Stimulated activated naive B cell treated with anti-CD40 and anti-IgM and Interleukin-4, amounts not matched to agents 10 μg/mL and 1 μg/mL and 100 μg/mL, for 72 hours (primary cell): ENCODE measurements at places on chromosomes 1 and 21.
A peak's percentile ranks its signal among the peaks of the same experiment; 100 is the strongest.

DNA sequence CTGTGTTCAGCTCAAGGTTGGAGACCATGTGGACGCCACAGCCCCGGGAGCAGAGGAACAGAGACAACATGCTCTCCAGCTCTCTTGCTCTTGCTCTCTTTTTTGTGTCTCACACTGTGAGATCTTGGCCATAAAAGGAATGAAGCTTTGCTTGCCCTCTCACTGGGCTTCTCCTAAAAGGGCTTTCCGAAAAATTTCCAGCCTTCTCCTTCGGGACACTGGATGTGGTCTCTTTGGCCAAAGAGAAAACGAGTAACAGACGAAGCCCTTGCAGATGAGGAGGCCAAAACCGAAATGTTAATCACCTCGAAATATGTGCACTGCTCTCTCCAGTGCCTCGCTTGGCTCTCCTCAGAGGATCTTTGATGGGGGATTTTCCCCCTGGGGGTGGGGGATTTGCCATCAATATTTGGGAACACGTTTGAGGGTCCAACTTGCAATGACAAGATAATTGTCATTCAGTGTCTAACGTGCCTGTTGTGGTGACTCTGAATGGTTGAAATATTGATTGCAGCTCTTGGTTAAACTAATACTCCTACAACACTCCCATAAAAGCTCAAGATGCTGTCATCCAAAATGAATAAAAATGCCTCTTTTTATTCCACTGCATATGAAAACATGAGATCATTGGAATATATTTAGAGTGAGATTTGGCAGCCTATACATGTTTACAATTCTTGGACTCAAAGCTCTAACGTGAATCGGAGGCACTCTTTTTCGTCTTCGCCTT is 68.6 kb upstream of the ANGPTL1 start:
- DNase-seq, result no peak

- no peak for DNase-seq
Observed at GRCh38 chr1:5632224-5632623, 360.0 kb downstream of the NPHP4 start.

DNA sequence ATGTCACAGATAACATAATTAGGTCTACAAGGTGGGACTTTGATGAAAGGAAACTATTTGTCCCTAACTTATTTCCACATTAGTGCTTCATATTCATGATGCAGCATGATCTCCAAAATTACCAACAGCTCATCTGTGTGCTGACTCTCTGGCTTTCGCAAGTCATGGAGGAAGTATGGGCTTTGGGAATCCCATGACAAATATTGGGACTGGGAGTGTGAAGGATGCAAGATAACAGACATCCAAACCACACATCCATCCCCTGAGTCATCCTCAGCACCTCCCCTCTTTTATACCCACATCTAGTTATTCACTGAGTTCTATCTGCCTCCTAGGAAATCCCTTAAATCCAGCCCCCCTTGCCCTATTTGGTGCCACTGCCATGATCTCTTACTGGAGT is 102.8 kb upstream of the COL24A1 start:
- DNase-seq, result no peak

- no peak for DNase-seq
Observed at GRCh38 chr1:169495916-169496315, 10.2 kb upstream of the SLC19A2 start.

GRCh38 chr1:30795026-30795425 is 37.5 kb upstream of the LAPTM5 start:
- DNase-seq, result no peak

- DNase-seq, result no peak
Observed at GRCh38 chr1:223716302-223716862, 4.0 kb downstream of the CAPN2 start.

- no peak for DNase-seq
Observed at GRCh38 chr1:21331752-21332478, 41.7 kb upstream of the ECE1 start.

DNA sequence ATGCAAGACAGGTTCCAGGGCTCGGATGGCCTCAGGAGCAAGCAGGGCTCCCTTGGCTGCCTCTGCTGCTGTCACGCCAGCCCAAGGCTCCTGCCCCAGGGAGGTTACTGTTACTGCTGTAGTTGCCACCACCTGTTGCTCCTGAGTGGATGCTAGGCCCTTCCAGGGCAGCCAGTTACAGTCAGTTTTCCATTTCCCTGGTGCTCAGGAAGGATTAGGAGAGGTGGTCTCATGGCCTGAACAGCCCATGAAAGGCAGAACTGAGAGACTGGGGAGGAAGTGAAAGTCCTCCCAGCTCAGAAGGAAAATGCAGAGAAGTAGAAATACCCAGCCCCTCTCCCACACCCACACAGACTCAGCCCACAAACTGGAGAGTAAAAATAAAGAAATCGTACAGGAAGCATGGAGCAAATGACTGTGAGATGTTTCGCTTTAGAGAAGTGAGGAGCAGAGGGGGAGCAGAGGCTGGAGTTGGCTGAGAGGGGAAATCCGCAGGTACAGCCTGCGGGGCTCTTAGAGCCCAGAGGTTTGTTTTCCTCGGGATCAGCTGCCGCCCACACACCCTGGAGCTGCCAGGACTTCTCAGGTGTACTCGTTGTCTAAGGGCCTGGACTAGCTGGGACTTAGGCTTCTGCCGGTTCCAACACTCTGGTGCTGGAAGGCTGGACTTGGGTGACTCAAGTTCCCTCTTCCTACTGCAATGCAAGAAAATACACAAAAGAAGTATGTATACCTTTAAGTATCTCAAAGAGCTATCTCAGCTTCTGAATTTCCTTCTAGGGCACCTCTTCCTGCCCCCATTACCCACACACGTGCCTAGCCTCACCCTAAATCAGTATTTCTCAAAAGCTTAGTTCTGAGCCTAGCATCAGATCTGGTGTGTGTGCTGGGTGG is 2.3 kb downstream of the IL6R start:
- DNase-seq, result peak; percentile 73

DNA sequence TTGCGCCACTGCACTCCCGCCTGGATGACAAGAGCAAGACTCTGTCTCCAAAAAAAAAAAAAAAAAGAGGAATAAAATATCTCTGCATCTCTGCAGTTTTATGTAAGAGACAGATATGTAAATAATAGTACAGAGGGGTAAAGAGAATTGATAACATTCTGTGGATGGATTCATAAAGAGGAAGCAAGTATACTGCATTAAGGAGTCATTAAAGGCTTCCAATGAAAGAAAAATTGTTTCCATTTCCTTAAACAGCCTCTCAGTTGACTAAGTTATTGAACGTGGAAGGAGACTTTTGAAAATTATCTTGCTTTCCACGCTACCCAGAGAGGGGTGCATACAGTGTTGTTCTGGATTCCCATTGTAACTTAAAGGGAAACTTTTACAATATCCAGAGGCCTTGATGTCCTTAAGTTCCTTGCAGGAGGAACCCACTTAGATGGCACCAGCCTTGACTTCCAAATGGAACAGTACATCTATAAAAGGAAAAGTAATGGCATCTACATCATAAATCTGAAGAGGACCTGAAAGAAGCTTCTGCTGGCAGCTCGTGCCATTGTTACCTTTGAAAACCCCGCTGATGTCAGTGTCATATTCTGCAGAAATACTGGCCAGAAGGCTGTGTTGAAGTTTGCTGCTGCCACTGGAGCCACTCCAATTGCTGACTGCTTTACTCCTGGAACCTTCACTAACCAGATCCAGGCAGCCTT is 13.8 kb downstream of the CEP350 start:
- no peak for DNase-seq

- DNase-seq, result peak; percentile 52
Observed at GRCh38 chr1:202315576-202316168, 26.1 kb downstream of the UBE2T start.

- no peak for DNase-seq
Observed at GRCh38 chr1:200670242-200671118, 773 bp upstream of the DDX59 start.

- DNase-seq, result no peak
Observed at GRCh38 chr1:159282118-159282517, 20.0 kb upstream of the FCER1A start.

GRCh38 chr1:116175611-116176010 is 64.4 kb downstream of the MAB21L3 start:
- no peak for DNase-seq

DNA sequence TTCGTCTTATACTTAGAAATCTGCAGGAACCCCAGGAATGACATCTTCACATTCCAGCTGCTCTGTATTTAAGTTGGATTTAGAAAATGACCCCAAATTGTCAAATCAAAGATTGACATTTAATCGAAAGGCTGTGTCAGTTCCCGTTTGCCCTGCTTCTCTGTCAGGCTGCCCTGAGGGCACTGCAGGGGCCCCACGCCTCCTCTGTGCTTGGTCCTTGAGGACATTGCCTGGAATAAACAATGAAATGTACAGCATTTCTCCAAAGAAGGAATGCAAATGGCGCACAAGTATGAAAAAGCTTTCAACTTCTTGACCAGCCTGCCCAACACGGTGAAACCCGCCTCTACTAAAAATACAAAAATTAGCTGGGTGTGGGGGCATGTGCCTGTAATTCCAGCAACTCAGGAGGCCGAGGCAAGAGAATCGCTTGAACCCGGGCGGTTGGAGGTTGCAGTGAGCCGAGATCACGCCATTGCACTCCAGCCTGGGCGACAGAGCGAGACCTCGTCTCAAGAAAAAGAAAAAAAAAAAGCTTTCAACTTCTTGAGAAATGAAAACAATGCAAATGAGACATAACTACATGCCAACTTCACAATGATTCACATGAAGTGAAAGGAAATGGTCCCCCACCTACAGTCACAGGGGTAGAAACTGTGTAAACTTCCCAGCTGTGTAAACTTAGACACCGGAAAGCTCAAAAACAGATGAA is 3.0 kb downstream of the TMPRSS3 start:
- DNase-seq, result peak; percentile 40

DNA sequence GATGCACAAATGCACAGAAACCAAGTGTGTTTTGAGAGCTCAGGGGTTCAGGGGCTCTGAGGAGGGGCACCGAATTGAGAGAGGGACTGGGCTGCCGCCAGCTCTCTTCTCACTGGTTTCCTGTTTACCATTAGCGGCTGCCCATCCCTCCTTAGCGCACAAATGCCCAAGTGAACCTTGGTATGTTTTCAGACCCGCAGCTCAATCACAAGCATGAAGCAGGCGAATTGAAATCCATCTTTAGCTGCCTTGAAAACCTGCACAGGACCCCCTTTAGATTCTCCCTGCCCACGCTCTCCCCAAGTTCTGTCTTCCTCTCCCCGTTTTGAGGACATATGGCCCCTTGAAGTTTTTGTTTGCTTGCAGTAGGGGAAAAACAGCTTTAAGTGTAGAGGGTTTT is 61.1 kb upstream of the ACOT11 start:
- no peak for DNase-seq

- DNase-seq, result no peak
Observed at GRCh38 chr1:29519108-29519787, 282.9 kb downstream of the PTPRU start.

DNA sequence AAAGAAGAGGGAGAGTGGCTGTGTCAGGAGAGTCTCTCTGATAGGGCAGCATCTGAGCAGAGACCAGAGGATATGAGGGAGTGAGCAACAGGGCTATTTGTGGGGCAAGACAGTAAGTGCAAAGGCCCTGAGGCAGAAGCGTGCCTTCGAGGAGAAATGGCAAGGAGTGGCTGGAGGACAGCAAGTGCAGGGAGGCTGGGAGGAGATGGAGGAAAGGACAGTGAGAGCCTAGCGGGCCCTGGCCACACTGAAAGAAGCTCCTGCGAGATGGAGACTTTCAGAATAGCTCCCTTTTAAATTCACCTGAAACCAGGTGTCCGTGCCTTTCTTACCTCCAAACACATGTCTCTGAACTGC is 25.2 kb downstream of the EXOC8 start:
- DNase-seq, result no peak

- DNase-seq, result no peak
Observed at GRCh38 chr1:100299521-100300222, 33.7 kb downstream of the RTCA start.

- DNase-seq, result no peak
Observed at GRCh38 chr1:212721388-212722247, 22.0 kb upstream of the BATF3 start.

- no peak for DNase-seq
Observed at GRCh38 chr1:4044967-4045366, 144.9 kb upstream of the C1orf174 start.

- no peak for DNase-seq
Observed at GRCh38 chr1:15139654-15140350, 13.7 kb upstream of the TMEM51 start.

DNA sequence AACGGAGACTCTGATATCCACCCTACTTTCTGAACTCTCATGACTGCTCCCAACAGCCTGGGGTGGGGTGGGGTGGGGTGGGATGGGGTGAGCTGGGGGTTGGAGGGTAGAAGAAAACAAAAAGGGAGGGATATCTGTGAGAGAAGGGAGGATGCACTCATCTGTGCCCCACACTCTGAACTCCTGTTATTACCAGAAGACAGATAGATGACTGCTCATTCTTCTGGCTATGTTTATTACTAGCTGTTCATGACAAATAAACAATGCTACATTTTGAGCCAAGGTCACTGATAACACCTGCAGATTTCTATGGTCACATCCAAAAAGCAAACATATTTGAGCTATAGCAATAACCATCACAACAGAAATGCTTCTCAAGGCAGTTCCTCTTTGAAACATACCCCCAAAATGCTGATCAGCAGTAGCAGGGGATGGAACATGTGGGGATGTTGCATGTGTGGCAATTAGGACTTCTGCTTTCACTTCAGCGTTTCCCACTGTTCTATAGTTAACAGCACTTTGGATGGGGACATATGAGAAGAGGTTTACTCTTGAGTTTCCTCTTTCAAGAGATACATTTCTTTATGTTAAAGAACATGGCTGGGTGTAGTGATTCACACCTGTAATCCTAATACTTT is 43.3 kb downstream of the GPR3 start:
- DNase-seq, result peak; percentile 40

GRCh38 chr1:242086093-242086492 is 87.2 kb upstream of the MAP1LC3C start:
- DNase-seq, result no peak

DNA sequence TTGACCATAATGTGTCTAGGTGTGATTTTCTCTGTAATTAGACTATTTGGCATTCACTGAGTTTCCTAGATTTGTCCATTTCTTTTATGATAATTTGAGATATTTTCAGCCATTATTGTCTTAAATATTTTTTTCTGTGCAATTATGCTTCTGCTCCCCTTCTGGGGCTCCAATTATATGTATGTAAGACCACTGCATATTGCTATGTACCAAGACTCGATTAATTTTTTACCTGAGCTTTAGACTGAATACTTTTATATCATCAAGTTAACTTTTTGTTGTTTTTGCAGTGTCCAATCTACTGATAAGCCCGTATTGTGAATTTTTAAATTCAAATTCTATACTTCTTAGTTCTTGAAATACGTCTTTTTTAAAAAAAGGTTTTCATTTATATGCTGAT is 5.1 kb upstream of the TAF1A start:
- DNase-seq, result no peak
